ENCODE measurements at places on chromosomes 4 and X. TPM values are rescaled to one million over a fixed set of nuclear protein-coding genes. Genes with fewer than 3 reads are reported as not detected.

Gene NEUROG2
- not detected for total RNA-seq

Gene CYBB
- total RNA-seq: not detected

Gene VSIG4
- total RNA-seq: not detected

Gene CCSER1
- total RNA-seq: 1.1 TPM

Gene HPSE
- 1.8 TPM for total RNA-seq

Gene RBM41
- 22.8 TPM for total RNA-seq

Gene IGSF1
- total RNA-seq: 4.7 TPM

Gene PHEX
- total RNA-seq: 0.24 TPM

Gene CHRNA9
- total RNA-seq: not detected

Gene NAP1L3
- 20.5 TPM for total RNA-seq

Gene CTAG2
- not detected for total RNA-seq

Gene NDST4
- total RNA-seq: not detected

Gene LGI2
- 6.3 TPM for total RNA-seq

GRCh38 chr4:135267148-135267865 is 1065.7 kb upstream of the PABPC4L start:
- no peaks in the 10 kb centered on the region for H3K36me3 ChIP-seq
- no peak overlapping the region for H3K27ac ChIP-seq

GRCh38 chrX:16386126-16386525 is 218.8 kb downstream of the MAGEB17 start:
- no peak for DNase-seq
- no peaks in the 10 kb centered on the region for H3K4me1 ChIP-seq
- H3K27ac ChIP-seq: no peak overlapping the region
- no peak overlapping the region for H3K4me3 ChIP-seq
- H3K27me3 ChIP-seq: no peaks in the 10 kb centered on the region

- H3K36me3 ChIP-seq: no peaks in the 10 kb centered on the region
- peak; percentile 71 for DNase-seq
- H3K4me3 ChIP-seq: no peak overlapping the region
- no peak overlapping the region for H3K27ac ChIP-seq
Observed at GRCh38 chrX:111854556-111855490, 21.2 kb upstream of the TRPC5OS start.

- H3K4me1 ChIP-seq: no peaks in the 10 kb centered on the region
- H3K27me3 ChIP-seq: no peaks in the 10 kb centered on the region
- DNase-seq: no peak
- no peak overlapping the region for H3K27ac ChIP-seq
- H3K4me3 ChIP-seq: no peak overlapping the region
Observed at GRCh38 chr4:176409627-176410026, 89.9 kb downstream of the SPCS3 start.

- no peak overlapping the region for H3K4me3 ChIP-seq
- H3K36me3 ChIP-seq: no peaks in the 10 kb centered on the region
- H3K27me3 ChIP-seq: no peaks in the 10 kb centered on the region
Observed at GRCh38 chrX:20995829-20996228, 378.4 kb upstream of the CNKSR2 start.

GRCh38 chrX:129697204-129697829 is 41.5 kb upstream of the XPNPEP2 start:
- no peaks in the 10 kb centered on the region for H3K36me3 ChIP-seq
- H3K4me3 ChIP-seq: no peak overlapping the region
- H3K27me3 ChIP-seq: no peaks in the 10 kb centered on the region

GRCh38 chr4:25792200-25792791 is 70.5 kb downstream of the SEL1L3 start:
- peak; percentile 87 for DNase-seq
- no peak overlapping the region for H3K27ac ChIP-seq
- H3K27me3 ChIP-seq: no peaks in the 10 kb centered on the region
- H3K4me3 ChIP-seq: no peak overlapping the region

GRCh38 chrX:153889123-153889522 is 3.1 kb upstream of the L1CAM start:
- peaks cover 3% of the 10 kb centered on the region for H3K4me1 ChIP-seq
- H3K4me3 ChIP-seq: no peak overlapping the region
- peaks cover 17% of the 10 kb centered on the region for H3K27me3 ChIP-seq
- no peak for DNase-seq
- H3K27ac ChIP-seq: no peak overlapping the region
- no peaks in the 10 kb centered on the region for H3K36me3 ChIP-seq

DNA sequence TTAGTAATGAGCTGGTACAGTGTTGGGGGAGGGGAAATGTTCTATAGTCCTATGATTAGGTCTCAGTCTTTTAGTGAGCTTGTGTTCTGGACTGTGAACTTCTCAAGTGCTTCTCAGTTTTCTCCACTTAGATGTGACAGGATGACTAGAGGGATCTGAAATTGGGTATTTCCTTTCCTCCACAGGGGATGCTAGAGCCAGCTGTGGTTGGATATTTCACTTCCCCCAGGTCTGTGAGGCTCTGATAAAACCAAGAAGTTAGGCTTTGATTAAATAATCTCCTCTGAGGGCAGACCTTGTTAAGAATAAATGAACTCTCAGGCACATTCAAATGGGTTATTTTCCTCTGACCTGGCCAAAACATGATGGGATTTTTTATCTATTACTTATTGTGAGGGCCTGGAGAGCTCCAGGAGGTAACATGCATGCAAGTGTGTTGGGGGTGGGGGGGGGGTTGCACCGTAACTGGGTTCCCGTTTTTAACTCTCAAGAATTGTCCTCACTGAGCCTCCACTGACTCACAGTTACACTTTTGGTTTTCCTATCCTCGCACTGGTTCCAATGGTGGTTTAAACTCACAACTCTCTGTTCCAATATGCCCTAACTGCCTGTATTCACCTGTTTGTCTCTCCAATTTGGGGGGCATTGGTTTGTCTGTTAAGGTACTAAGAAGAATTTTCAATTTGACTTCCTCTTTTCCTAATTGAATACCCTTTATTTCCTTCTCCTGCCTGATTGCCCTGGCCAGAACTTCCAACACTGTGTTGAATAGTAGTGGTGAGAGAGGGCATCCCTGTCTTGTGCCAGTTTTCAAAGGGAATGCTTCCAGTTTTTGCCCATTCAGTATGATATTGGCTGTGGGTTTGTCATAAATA is 28.1 kb upstream of the GLRA3 start:
- H3K4me3 ChIP-seq: no peak overlapping the region
- H3K4me1 ChIP-seq: no peaks in the 10 kb centered on the region
- H3K27me3 ChIP-seq: no peaks in the 10 kb centered on the region
- DNase-seq: no peak
- H3K36me3 ChIP-seq: no peaks in the 10 kb centered on the region
- H3K27ac ChIP-seq: no peak overlapping the region

DNA sequence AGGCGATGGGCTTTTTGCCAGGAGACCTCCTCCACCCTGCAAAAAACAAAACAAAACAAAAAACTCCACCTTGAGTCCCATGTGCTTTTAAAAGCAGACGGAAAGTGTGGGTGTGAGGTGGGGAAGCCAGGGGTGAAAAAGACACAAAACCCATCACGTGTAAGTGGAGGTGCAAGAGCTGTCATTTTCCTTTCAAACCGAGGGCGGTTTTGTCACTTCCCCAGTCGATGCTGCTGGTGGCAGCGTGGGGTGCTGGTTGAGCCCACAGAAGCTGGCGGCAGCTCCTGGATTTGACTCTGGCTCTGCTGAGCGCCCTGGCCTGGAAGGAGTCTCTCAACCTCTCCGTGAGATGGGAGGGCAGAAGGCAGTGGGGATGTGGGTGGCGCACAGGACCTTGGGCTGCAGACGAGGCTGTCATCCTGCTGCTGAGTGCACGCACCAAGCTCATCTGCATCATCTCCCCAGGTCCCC is 110.0 kb downstream of the PSAPL1 start:
- no peak overlapping the region for H3K4me3 ChIP-seq
- no peaks in the 10 kb centered on the region for H3K36me3 ChIP-seq
- peaks cover 16% of the 10 kb centered on the region for H3K27me3 ChIP-seq
- H3K27ac ChIP-seq: no peak overlapping the region
- H3K4me1 ChIP-seq: no peaks in the 10 kb centered on the region

GRCh38 chr4:135359128-135359527 is 1157.5 kb upstream of the PABPC4L start:
- H3K4me3 ChIP-seq: no peak overlapping the region
- DNase-seq: no peak
- H3K4me1 ChIP-seq: no peaks in the 10 kb centered on the region
- H3K27ac ChIP-seq: no peak overlapping the region
- H3K36me3 ChIP-seq: no peaks in the 10 kb centered on the region

- no peak overlapping the region for H3K27ac ChIP-seq
- DNase-seq: no peak
- no peaks in the 10 kb centered on the region for H3K36me3 ChIP-seq
- H3K27me3 ChIP-seq: no peaks in the 10 kb centered on the region
- no peak overlapping the region for H3K4me3 ChIP-seq
Observed at GRCh38 chr4:24645765-24646550, 61.6 kb upstream of the DHX15 start.

DNA sequence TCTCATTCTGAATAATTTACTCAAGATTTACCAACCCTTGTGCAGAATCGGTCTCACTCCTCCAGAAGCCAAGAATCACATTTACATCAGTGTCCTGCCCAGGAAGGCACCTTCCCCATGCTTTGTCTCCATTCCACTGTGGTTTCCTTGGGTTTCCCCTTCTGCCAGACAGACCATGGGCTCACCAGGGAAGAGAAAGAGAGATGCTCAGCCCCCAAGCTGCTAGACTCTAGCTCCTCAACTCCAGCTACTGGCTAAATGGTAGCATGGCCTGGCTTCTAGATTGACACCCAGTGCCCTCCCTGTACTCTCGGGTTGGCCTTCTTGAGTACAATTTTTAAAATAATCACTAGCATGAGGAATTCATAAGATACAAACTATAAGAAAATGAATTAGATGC is 12.9 kb downstream of the TLR10 start:
- DNase-seq: no peak
- H3K27ac ChIP-seq: no peak overlapping the region
- no peaks in the 10 kb centered on the region for H3K27me3 ChIP-seq
- no peaks in the 10 kb centered on the region for H3K36me3 ChIP-seq

GRCh38 chrX:13717700-13718472 is 16.5 kb downstream of the TRAPPC2 start:
- H3K36me3 ChIP-seq: peaks cover 32% of the 10 kb centered on the region
- H3K27ac ChIP-seq: peak overlapping the region; percentile 95
- H3K27me3 ChIP-seq: no peaks in the 10 kb centered on the region
- DNase-seq: no peak

DNA sequence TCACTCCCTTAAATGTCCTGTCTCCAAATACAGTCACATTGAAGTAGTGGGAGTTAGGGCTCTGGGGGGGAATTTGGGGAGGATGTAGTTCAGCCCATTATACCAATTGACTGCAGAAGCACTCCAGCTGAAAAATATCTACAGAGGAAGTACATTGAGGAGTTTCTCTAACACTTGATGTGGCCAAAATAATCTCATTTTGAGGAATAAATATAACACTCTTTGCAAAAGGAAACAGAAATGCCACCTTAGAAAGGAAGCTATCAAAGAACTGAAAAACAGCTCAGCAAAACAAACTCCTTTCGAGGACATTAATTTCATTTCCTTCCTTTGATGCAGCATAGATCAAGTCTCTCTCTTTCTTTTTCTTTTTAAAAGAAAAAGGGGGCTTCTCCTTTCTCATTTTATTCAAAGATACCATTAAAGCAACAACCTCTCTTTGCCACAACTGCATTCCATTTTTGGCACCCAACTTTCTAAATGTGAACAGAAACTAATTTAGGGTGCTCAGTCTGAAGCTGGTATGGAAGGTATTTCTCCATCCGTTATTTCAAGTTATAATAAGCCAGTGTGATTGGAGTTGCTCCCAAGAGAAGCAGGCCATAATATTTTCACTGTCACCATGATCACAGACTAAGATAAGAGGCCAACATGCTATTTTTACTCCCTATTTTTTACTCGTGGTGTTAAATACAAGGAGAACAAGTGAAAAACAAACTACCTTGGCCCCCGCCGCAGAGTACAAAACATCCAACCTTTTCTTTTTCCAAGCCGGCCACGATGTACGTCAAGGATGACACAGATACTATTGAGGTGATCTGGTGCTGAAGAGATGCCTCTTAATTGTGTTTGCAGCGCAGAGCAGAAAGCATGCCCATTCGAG is 230.4 kb upstream of the GATB start:
- DNase-seq: no peak
- H3K4me1 ChIP-seq: peaks cover 4% of the 10 kb centered on the region
- peaks cover 12% of the 10 kb centered on the region for H3K27me3 ChIP-seq
- no peak overlapping the region for H3K4me3 ChIP-seq
- no peaks in the 10 kb centered on the region for H3K36me3 ChIP-seq
- no peak overlapping the region for H3K27ac ChIP-seq

DNA sequence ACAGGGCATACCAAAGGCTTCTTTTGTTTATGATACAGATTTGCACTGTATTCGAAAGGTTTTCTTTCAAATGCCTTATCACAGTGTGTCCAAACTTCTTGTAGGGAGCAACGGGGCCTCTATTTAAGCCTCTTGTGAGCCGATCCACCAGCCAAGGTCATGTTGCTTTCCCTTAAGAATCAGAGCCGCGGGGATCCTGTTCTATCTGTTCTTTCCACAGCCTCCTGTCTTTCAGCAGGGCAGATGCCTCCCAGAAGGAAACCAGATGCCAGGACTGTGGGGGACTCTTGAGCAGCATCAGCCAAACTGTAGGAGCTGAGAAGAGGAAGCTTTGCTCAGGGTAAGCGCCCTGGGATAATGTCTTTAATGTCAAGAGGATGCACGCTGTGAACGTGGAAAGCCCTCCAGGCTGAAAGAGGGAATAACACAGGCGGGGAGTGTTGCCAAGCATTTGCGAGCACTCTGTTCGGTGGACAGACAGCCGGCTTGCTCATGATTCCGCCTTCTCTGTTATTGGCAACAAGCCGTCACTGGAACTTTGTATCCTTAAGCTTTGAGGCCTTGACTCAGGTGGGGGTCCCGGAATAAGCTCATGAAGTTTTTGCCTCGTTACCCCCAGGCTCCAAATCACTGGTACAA is 279.8 kb upstream of the FRG1 start:
- H3K27ac ChIP-seq: no peak overlapping the region
- H3K27me3 ChIP-seq: no peaks in the 10 kb centered on the region
- no peaks in the 10 kb centered on the region for H3K4me1 ChIP-seq
- no peak overlapping the region for H3K4me3 ChIP-seq
- H3K36me3 ChIP-seq: no peaks in the 10 kb centered on the region

- H3K27ac ChIP-seq: no peak overlapping the region
Observed at GRCh38 chr4:182604161-182604622, 313.0 kb downstream of the DCTD start.

DNA sequence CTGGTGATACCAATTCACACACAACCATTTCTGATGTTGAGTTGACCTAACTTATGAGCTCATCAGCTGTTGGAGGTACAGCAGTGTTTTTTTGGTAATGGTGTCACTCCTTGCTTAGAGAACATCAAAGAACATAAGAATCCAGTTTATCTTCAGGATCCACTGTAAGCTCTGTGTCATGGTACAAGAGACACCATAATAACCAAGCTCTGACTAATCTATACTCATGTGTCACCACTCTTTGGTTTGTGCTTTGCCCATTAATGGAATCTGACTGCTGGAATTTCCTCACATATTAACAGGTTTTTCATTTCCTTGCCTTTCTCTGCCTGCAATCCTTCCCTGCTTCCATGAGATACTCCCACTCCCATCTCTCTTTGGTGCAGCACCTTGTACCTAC is 735.1 kb upstream of the LCORL start:
- H3K4me1 ChIP-seq: no peaks in the 10 kb centered on the region
- DNase-seq: no peak
- H3K27ac ChIP-seq: no peak overlapping the region
- H3K27me3 ChIP-seq: no peaks in the 10 kb centered on the region

All from endodermal cell (in vitro differentiated cells).